Activated T-cell treated with anti-CD3 and anti-CD28 coated beads, Interleukin-2, amount 50 U/mL, for 72 hours (primary cell): ENCODE measurements at places on chromosomes 1 and 21. TPM values are rescaled to one million over a fixed set of nuclear protein-coding genes. Genes with fewer than 3 reads are reported as not detected.

- no peaks in the 10 kb centered on the region for H3K4me1 ChIP-seq
- H3K27ac ChIP-seq: no peak overlapping the region
- DNase-seq: no peak
- H3K4me3 ChIP-seq: no peak overlapping the region
- H3K36me3 ChIP-seq: no peaks in the 10 kb centered on the region
These were observed 113.2 kb downstream of the NCAM2 start for GRCh38 chr21:21111309-21111920.

DNA sequence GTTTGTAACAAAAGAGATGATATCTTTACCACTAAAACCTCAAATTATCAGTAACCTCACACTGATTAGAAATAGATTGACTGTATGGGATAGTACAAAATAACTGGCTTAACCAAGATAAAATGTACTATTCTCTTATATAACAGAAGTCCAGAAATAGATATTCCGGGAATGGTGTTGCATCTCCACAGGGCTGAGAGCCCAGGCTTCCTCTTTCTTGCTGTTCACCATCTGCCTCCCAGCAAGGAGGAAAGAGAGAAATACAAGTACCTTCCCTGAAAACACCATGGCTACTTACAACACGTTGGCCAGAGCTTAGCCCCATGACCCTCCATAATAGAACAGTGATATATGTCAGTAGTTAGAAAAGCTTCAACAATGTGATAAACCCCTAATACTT lies 47.0 kb upstream of the KCNK1 start:
- no peak overlapping the region for H3K4me3 ChIP-seq
- H3K27me3 ChIP-seq: no peaks in the 10 kb centered on the region
- H3K36me3 ChIP-seq: peaks cover 1% of the 10 kb centered on the region
- no peak for DNase-seq

DNA sequence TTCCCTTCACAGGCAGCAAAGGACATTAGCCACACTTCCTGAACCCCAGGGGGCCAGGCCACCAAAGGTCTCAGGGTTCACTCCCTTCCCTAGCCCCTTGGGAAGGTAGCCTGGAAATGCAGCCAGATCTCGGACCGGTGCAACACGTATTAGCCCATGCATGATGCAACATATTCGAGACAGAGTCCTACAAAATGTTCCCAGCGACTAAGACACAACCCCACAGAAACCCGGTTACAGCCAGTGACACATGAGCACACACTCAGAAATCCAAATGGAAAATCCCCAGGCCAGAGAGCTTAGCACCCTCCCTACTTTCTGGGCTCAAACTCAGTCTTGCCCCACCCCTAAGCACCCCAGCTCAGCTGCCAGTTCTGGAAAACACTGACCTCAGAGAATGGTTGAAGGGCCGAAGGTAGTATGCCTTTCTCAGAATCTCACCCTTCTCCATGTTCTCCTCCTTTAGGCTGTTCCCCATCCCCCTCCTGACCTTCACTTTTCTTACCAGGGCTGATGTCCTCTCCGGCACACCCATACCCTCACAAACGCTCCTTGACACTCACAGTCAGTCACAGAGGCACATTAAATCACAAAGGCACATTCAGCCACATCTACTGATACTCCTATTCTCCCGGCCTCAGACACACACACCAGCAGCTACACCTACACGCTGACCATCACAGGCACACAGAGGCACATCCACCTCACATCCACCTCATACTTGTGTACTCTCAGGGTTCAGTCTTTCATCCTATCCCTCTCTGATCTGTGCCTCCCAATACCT lies at the start of gene TSPAN1:
TSS of gene TSPAN1 (plus strand) at position 640 of the 784 bp plus-strand sequence. CDS start 6,021 bp downstream, outside the sequence.
- no peak within 1 kb of the TSS for H3K27ac ChIP-seq
- H3K27me3 ChIP-seq: no peaks in the 10 kb centered on the region

GRCh38 chr1:91619881-91620280 lies 119.2 kb downstream of the CDC7 start:
- H3K27me3 ChIP-seq: peaks cover 18% of the 10 kb centered on the region
- no peak overlapping the region for H3K27ac ChIP-seq
- peaks cover 14% of the 10 kb centered on the region for H3K4me1 ChIP-seq
- DNase-seq: no peak
- H3K36me3 ChIP-seq: no peaks in the 10 kb centered on the region

DNA sequence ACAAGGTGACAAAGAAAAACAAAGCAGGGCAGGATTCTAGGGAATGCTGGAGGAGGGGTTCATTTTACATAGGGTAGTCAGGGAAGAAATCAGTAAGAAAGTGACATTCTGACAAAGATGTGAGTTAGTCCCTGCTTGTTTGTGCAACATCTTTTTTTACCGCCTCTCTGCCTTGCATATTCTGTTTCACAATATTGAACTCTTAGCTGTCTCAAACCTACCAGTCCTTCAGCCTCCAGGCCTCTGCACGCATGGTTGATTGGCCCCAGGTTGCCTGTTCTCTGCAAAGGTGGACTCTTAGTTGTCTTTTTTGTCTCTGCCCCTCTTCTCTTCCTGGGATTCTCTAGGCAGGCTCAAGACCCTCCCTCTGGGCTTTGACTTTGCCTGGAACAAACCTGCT lies 152.2 kb upstream of the RUNX1 start:
- H3K4me1 ChIP-seq: peaks cover 70% of the 10 kb centered on the region
- DNase-seq: no peak
- H3K4me3 ChIP-seq: no peak overlapping the region
- H3K27ac ChIP-seq: no peak overlapping the region
- H3K36me3 ChIP-seq: peaks cover 2% of the 10 kb centered on the region

DNA sequence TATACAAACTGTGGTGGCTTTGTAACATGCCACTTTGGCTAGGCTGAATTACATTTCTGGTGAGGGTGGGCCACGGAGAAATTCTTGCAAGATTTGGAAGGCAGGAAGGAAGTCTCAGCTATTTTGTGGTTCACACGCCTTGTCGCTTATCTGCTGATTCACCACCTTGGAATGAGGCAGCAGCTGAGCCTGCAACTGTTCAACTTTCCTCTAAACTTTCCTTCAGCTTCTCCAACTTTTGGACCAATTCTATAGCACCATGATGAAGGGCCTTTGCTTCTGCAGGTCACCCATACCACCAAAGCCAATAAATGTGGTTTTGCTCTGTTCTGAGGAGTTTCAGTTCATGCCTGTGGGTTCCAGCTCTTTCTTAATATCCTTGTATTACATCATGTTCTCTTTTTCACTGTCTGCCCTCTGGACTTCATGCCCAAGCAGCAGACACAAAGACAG lies 337.6 kb upstream of the SNX7 start:
- no peak overlapping the region for H3K27ac ChIP-seq
- peaks cover 13% of the 10 kb centered on the region for H3K4me1 ChIP-seq
- no peak for DNase-seq
- no peaks in the 10 kb centered on the region for H3K27me3 ChIP-seq
- H3K36me3 ChIP-seq: peaks cover 3% of the 10 kb centered on the region

- DNase-seq: no peak
- H3K4me1 ChIP-seq: peaks cover 24% of the 10 kb centered on the region
- H3K4me3 ChIP-seq: no peak overlapping the region
- H3K27me3 ChIP-seq: no peaks in the 10 kb centered on the region
- peaks cover 12% of the 10 kb centered on the region for H3K36me3 ChIP-seq
These were observed 51.8 kb downstream of the CD46 start for GRCh38 chr1:207803678-207804077.

- DNase-seq: no peak
- no peaks in the 10 kb centered on the region for H3K27me3 ChIP-seq
- peaks cover 22% of the 10 kb centered on the region for H3K4me1 ChIP-seq
These were observed 28.8 kb downstream of the TAF5L start for GRCh38 chr1:229596925-229597699.

DNA sequence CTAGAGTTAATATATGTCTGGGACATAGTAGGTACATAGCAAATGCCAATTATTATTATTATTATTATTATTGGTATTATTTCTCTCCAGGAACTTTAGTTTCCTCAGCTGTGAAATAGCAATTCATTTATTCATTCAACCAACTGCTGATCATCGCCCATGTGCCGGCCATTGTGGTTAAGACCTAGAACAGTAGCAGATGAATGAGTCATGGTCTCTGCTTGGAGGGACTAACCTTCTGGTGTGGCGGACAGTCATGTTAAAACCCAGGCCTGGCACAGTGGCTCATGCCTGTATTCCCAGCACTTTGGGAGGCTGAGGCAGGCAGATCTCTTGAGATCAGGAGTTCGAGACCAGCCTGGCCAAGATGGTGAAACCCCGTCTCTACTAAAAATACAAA lies 23.8 kb upstream of the LDLRAP1 start:
- no peaks in the 10 kb centered on the region for H3K36me3 ChIP-seq
- H3K4me1 ChIP-seq: peaks cover 4% of the 10 kb centered on the region
- no peak overlapping the region for H3K4me3 ChIP-seq
- no peaks in the 10 kb centered on the region for H3K27me3 ChIP-seq

DNA sequence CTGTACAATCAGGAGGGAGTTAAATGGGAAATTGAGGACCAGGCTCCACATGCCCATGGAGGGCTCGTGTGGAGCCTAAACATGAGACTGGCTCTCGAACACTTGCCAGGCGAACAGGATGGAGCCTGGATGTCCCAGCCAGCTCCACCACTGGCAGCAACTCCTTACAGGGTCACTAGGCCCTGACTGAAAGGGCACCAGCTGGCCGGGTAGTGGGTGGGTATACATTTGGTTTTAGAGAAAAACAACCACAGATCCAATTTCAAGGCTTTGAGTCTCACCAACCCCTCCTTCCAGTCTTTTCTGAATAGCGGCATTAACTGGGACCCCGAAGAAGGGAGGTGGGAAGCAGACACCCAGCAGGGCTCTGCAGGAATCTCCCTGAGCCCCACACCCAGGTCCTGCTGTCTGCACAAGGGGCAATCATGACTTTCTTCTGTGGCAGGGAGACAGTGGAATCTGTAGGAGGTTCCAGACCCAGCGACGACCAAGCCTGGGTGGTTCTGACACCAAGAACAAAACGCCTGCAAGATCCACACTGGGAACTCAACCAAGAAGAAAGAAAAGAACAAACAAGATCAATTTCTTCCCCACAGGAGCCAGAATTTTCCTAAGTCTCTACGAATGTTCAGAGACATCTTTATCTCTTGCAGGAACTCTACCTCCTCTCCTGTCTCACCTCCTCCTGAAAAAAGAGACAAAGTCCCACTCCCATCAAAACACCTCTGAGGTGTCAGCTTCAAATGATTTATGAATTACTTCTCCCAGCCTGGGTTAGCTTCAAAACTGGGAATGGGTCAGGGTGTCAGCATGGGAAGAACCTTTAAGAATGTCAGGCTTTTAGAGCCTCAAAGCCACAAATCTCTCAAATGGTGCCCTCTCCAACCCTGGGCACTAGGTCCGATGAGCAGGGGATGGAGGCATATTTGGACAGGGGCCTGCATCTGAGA lies 26.5 kb upstream of the SRP9 start:
- H3K4me3 ChIP-seq: no peak overlapping the region
- H3K36me3 ChIP-seq: no peaks in the 10 kb centered on the region
- H3K27me3 ChIP-seq: no peaks in the 10 kb centered on the region
- H3K4me1 ChIP-seq: no peaks in the 10 kb centered on the region
- no peak for DNase-seq
- no peak overlapping the region for H3K27ac ChIP-seq

GRCh38 chr1:50135716-50136115 lies 27.0 kb downstream of the ELAVL4 start:
- H3K36me3 ChIP-seq: no peaks in the 10 kb centered on the region
- no peak for DNase-seq
- H3K27me3 ChIP-seq: no peaks in the 10 kb centered on the region
- H3K4me1 ChIP-seq: no peaks in the 10 kb centered on the region

DNA sequence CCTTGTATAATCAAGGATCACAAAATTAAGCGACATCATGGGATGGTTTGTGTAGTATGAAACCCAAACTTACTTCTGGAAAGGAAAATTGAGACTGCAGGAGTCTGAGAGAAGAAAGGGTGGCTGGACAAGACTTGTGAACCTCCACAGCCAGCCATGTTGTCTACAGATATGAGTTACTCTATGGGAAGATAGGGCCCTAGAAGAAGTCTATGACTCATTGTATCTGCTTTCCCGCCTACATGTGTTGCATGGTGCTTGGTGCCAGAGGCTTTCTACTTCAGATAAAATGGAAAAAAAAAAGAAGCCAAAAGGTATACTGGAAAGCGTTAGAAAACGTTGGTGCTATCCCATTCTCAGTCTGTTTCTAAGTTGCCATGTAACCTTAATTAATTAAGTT lies 18.7 kb upstream of the OR6N2 start:
- H3K27ac ChIP-seq: peak overlapping the region; percentile 31
- no peaks in the 10 kb centered on the region for H3K36me3 ChIP-seq

GRCh38 chr21:14870853-14871149 lies 194.0 kb downstream of the NRIP1 start:
- no peak overlapping the region for H3K4me3 ChIP-seq
- H3K36me3 ChIP-seq: no peaks in the 10 kb centered on the region
- no peaks in the 10 kb centered on the region for H3K27me3 ChIP-seq
- H3K4me1 ChIP-seq: peaks cover 6% of the 10 kb centered on the region

DNA sequence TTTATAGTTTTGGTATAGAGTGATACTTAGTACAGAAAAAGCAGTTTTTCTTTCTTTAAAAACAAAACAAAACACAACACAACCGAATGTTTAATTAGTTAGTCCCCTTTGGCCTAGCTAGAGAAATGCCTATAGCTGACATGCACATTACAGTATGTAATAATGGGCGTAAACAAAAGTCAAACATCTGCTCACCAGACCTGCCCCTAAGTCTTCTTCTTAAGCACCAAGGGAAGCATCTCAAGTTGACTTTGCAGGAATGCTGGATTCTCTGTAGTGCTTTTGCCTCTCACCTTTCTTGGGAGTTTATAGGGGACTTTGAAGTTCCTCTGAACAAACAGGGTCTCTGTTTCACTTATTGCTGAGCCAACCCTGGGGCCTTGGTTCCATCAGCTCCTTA lies 143.7 kb downstream of the TM2D1 start:
- H3K4me3 ChIP-seq: no peak overlapping the region
- H3K4me1 ChIP-seq: no peaks in the 10 kb centered on the region
- no peak for DNase-seq
- no peak overlapping the region for H3K27ac ChIP-seq

GRCh38 chr1:245807954-245808719 lies 653.4 kb downstream of the KIF26B start:
- no peak for DNase-seq
- H3K4me3 ChIP-seq: no peak overlapping the region
- no peaks in the 10 kb centered on the region for H3K36me3 ChIP-seq
- no peaks in the 10 kb centered on the region for H3K27me3 ChIP-seq

F11R gene
- 38.2 TPM for total RNA-seq

ACADM gene
- total RNA-seq: 43.1 TPM

GPATCH2 gene
- total RNA-seq: 7.7 TPM

TFF2 gene
- not detected for total RNA-seq

PIGC gene
- total RNA-seq: 32.7 TPM

KRTAP19-1 gene
- total RNA-seq: not detected

C1orf74 gene
- total RNA-seq: 3.3 TPM

IGSF9 gene
- total RNA-seq: 0.12 TPM

RHCE gene
- 0.72 TPM for total RNA-seq

ENO1 gene
- 1,803 TPM for total RNA-seq

CD1D gene
- total RNA-seq: not detected

GJB5 gene
- not detected for total RNA-seq
